Fibroblast of upper back skin (primary cell): ENCODE measurements at places on chromosomes 13 and 19.

DNA sequence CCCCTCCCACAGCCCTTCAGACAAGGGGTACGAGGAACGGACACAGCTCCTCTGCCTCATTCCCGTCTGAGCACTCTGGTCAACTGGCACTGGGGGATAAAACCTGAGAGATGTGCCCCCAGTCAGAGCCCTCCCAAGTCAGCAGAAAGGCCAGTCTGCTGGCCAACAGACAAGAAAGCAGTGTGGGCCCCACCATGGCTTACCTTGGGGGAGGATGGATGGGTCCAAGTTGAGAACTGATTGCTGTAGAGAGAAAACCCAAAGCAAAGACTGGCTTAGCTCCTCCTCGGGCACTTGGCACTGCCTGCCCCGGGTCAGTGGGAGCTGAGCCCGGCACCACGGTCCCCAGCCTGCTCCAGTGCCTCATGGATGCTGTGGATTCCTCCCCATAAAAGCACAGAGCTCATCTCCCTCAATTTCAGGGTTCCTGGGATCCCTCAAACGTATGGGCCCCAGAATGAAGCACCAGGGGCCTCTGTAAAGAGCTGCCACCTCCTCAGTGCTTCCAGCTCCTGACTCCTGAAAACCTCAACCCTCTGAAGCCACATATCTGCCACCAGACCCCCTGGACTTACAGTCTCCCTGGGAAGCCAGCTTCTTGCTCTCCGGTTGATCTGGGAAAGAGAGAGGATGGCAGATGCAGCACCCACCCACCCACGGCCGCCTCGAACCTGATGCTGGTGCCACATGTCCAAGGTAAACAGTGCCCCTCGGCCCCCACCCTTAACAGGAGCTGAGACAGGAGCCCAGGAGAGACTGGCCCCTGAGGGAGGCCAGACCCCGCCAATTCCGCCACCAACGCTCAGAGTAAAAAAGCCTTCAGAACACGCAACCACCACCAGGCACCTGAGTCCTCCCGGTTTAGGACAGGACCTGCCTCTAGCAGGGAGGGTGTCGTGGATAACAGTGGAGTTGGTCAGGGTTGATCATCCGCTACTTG lies 3.3 kb downstream of the KHSRP start:
- no peak for DNase-seq

GRCh38 chr13:30845297-30846214 lies 60.5 kb upstream of the MEDAG start:
- no peak for DNase-seq

GRCh38 chr13:23987331-23987894 lies 90.1 kb upstream of the C1QTNF9B start:
- DNase-seq, result peak; percentile 40

GRCh38 chr13:97660594-97661260 lies 226.8 kb downstream of the RAP2A start:
- DNase-seq, result no peak

DNA sequence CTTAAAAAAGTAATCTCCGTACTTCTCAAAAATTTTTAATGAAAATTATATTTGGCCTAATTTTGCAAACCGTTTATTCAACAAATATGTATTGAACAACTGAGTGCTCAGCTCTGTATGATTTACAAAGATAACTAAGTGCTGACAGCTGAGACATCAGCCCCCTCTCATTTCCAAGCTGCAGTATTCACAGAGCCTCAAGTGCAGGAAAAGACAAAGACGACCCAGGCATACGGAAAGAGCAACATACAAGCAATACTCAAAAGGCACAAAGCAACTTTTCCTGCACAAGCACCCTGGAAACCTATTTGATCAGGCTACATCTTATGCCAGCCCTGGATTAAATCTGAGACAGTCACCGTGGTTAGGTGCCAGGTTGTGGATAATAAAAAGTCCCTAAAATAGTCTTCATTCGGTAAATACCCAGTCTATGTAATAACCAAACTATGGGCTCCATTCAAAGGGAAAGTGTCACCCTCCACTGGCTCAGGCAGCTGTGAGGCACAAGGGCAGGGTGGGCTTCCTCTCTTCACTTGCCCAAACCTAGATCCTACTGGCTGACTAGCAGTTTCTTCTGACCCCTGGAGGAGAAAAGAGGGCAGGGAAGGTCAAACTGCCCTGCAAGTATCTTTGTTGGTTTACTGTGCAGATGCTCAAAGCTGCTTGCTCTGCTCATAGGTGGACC lies 65.5 kb downstream of the TBC1D4 start:
- DNase-seq, result peak; percentile 14

DNA sequence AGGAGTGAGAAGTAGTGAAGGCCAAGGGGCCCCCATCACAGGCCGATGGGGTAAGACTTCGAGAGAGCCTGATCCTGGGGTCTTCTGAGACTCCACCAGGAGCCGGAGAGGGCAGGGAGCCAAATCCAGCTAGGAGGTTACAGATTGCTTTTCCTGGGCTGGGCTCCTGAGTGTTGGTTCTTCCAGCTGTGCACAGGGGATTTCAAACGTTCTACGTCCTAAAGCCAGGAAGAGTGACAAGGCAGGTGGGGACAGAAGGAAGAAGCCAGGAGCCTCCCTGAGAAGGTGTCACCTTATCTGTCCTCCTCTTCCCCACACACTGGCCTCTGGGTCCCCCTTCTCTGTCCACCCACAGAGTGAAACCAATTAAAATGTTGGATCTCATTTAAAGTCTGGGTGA lies 16.1 kb upstream of the TPRX2 start:
- no peak for DNase-seq

GRCh38 chr13:81048026-81048461 lies 707.1 kb upstream of the SPRY2 start:
- DNase-seq, result no peak

- no peak for DNase-seq
These were observed 13.0 kb upstream of the ZNF460 start for GRCh38 chr19:57267291-57267690.

DNA sequence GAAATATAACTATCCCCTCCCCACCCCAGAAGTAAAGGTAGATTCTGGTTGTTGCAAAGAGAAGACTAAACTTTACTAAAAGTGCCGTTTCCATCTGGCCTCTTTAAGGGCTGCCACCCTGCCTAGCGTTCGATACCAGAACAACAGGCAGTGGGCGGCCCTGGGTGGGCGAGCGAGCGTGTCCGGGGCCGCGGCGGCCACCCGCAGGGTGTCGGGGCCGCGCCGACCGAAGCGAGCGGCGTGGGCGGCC lies 2.6 kb downstream of the FGF9 start:
- DNase-seq, result no peak

DNA sequence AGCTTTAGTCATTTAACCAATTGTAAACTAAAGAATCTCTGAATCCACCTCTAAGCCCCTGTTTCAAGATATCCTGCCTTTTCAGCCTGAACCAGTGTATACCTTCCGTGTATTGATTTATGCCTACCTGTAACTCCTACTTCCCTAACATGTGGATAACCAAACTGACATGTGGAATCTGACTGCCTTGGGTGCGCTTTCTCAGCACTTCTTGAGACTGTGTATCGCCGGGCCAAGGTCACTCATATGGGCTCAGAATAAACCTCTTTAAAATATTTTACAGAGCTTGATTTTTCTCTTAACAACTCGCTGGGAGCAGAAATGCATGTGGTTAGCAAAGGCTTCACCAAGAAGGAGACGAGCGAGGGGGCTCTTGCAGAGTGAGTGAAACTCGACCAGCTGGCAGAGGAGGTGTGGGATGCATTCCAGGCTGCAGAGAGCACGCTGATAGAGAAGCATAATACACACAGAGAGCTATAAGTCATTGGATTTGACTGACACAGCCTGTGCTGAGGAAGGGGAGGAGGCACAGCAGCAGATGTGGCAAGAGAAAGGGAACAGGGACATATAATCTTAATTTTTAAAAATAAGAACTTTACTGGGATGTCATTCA lies 268.2 kb upstream of the MAB21L1 start:
- peak; percentile 68 for DNase-seq

DNA sequence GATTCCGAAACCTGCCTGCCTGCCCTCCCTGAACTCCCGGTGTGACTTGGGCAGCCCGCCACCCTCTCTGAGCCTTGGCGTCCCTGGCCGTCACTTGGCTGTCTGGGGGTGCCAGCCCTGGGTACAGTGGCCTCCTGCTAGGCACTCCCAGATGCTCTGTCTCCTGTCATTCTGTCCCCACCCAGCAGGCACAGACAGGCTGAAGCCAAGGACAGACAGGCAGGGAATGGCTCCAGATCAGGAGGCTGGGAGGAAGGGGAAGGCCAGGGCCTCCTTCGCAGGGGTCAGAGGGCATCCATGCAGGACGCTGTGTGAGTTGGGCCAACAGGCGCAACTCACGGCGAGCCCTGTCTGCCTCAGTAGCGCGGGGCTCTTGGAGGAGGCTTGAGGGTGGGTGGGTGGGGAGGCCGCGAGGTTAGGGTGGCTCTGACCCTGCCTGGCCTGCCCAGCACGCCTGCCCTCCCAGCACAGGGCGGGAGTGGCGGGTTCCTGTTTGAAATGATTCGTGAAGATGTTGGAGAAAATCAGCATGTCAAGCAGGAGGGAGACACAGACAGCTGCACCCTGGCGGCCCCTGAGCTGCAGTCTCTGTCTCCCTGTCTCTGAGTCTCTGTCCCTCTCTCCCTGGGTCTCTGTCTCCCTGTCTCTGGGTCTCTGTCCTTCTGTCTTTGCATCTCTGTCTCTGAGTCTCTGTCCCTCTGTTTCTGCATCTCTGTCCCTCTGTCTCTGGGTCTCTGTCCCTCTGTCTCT lies 19.7 kb downstream of the KLHL26 start:
- DNase-seq, result no peak

DNA sequence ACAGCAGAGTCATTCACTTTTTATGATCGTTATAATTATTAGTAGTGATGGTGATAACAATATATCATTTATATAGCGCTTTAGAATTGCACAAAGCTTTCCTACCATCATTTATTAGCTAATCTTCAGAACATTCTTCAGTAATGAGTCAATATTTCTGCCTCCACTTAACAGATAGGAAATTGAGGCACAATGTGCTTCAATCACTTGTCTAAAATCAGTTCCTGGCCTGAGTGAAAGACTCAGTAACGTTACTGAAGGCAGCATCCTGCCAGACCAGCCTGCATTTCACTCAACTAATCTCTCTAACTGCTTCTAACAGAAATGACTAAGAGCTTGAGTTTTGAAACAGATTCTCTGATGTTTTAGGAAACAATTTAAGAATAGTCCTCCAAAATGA lies 412.1 kb downstream of the MZT1 start:
- no peak for DNase-seq

DNA sequence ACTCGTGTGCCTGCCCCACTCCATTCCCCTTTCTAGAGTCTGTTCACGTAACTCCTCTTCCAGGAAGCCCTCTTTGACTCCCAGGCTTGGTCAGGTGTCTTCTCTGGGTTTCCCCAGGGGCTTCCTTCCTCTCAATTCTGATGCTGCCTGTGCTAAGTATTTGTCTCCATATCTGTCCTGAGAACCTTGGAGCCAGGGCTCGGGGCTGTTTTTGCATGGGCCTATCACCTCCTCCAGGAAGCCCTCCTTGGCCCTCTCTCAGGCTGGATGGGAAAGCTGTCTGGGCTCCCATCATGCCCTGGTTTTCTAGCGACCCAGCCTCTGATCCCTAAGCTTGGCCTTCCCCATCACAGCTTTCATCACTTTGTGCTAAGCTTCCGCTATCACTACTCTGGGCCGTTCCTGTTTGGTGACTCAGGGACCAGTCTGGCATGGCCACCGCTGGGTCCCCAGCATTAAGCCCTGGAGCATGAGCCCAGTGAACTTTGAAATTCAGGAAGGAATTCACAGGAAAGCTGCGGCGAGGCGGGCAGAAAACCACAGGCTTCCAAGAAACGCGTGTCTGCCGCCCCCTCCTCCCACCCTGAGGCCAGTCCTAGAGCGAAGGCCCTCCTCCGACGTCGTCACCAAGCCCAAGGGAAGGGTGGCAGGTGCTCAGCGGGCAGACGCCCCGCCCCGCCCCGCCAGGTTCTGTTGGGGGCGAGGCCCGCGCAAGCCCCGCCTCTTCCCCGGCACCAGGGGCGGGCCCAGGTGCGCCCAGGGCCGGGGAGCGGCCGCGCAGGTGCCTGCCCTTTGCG lies 486 bp upstream of the SPINT2 start:
- DNase-seq, result peak; percentile 82

GRCh38 chr13:80408270-80408669 lies 67.3 kb upstream of the SPRY2 start:
- DNase-seq, result no peak

DNA sequence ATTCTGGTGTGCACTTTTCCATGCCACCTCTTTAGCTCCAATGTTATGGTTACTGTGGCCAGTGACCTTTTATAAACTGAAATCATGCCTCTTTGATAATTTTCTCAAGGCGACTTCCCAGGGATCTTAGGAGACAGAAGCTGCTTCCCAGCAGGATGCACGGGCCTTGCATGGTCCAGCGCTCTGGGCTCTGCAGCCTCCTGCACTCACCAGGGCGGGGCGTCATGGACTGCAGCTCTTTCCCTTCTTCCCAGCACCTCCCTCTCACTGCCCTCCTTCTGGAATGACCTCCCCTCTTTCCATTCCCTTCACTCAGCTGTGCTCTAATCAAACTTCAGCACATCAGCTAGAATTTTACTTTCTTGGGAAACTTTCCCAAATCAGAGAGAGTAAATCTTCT lies 318.3 kb downstream of the IRS2 start:
- DNase-seq, result no peak

DNA sequence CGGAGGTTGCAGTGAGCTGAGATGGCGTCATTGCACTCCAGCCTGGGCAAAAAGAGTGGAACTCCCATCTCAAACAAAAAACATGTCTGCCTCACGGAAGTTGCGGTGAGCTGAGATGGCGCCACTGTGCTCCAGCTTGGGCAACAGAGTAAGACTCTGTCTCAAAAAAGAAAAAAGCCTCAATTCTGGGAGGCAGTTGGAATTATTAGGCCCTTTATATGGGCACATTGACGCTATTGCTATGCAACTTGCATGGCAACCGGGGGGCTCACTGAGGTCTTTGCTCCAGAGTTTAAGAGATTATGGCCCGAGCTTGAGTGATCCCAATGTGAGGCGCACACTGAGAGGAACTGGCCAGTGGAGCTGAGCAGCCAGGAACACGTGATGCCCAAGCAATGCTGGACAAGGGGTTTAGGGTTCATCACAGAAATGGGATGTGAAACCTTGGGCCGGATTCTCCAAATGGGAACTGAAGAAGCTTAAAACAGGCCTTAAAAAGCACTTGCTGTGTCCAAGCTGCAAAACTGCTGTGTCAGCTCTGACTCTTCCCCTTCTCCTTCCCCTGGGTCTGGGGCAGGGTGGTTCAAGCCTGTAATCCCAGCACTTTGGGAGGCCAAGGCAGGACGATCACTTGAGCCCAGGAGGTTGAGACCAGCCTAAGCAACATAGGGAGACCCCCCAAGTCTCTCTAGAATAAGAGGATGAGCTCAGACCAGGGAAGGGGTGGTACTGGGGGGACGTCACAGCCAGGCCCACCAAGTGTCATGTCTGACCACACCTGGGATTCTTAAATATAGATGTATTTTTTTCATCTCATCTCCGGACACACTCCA lies 2.5 kb downstream of the FTL start:
- peak; percentile 52 for DNase-seq

GRCh38 chr13:47299304-47299703 lies 402.5 kb upstream of the HTR2A start:
- DNase-seq, result peak; percentile 10

GRCh38 chr19:34327851-34328250 lies 37.1 kb upstream of the GPI start:
- DNase-seq, result no peak
